ENCODE measurements at places on chromosomes 5 and 9.

GRCh38 chr9:95313010-95313498, 4.5 kb downstream of the FANCC start:
- DNase-seq, result no peak

- no peak for DNase-seq
Observed at GRCh38 chr5:4361753-4362152, 766.1 kb downstream of the IRX1 start.

- no peak for DNase-seq
Observed at GRCh38 chr5:149500922-149501582, 50.2 kb downstream of the CSNK1A1 start.

DNA sequence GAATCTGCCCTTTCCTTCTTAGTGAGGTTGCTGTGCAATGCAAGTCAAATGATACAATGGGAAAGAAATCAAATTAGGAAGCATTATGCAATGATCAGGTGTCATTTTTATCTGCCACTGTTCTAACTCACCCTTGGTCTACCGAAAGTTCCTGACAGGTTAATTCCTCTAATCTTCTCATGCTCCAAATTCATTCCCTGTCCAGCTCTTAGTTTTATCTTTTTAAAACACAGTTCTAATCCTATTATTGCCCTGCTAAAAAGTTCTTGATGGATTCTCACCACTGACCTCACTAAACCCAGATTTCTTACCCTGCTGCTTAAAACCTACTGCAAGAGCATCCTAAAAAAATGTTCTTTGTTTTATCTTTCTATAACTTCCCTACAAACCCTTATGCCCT, 1000.9 kb downstream of the CDH18 start:
- no peak for DNase-seq

- no peak for DNase-seq
Observed at GRCh38 chr5:1565737-1566734, 42.3 kb upstream of the LPCAT1 start.

Data from Karpas-422 (cell line).